ENCODE measurements at places on chromosomes 1 and 21.

- no peak for DNase-seq
Observed at GRCh38 chr1:108071601-108072000, 106.6 kb upstream of the VAV3 start.

GRCh38 chr1:185017338-185017737, 28.0 kb upstream of the RNF2 start:
- DNase-seq, result no peak

- no peak for DNase-seq
Observed at GRCh38 chr1:95093296-95093695, 20.5 kb upstream of the ALG14 start.

GRCh38 chr1:207248544-207249198, 72.8 kb upstream of the CD55 start:
- no peak for DNase-seq

GRCh38 chr1:84701376-84701775, 11.1 kb upstream of the SSX2IP start:
- DNase-seq, result no peak

GRCh38 chr1:183600136-183600535, 9.9 kb upstream of the NCF2 start:
- DNase-seq, result no peak

- DNase-seq, result no peak
Observed at GRCh38 chr1:107981277-107981676, 16.3 kb upstream of the VAV3 start.

- no peak for DNase-seq
Observed at GRCh38 chr1:194723067-194723466, 1536.7 kb upstream of the B3GALT2 start.

GRCh38 chr1:112501810-112502641, 6.7 kb upstream of the WNT2B start:
- peak; percentile 73 for DNase-seq

- DNase-seq, result no peak
Observed at GRCh38 chr1:215166886-215167285, 84.3 kb downstream of the KCNK2 start.

GRCh38 chr1:217088521-217089284, 365.5 kb upstream of the ESRRG start:
- peak; percentile 24 for DNase-seq

DNA sequence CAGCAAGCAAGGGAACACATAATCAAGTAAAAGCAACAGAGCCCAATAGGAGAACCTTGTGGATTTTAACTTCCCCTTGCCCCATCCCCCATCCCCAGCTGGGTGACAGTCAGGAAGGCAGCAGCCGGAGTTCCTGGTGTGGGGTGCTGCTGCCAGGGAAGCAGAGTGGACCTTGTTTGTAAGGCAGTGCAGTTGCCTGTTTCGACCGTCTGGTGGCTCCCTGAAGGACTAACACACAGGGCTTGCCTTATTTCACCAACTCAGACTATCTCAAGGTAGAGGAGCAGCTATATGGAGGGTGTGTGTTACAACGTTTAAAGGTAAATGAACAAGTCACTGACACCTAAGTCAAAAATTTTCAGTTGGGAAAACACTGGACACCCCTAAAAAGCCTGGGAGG, 6.6 kb downstream of the KRTAP10-8 start:
- no peak for DNase-seq

DNA sequence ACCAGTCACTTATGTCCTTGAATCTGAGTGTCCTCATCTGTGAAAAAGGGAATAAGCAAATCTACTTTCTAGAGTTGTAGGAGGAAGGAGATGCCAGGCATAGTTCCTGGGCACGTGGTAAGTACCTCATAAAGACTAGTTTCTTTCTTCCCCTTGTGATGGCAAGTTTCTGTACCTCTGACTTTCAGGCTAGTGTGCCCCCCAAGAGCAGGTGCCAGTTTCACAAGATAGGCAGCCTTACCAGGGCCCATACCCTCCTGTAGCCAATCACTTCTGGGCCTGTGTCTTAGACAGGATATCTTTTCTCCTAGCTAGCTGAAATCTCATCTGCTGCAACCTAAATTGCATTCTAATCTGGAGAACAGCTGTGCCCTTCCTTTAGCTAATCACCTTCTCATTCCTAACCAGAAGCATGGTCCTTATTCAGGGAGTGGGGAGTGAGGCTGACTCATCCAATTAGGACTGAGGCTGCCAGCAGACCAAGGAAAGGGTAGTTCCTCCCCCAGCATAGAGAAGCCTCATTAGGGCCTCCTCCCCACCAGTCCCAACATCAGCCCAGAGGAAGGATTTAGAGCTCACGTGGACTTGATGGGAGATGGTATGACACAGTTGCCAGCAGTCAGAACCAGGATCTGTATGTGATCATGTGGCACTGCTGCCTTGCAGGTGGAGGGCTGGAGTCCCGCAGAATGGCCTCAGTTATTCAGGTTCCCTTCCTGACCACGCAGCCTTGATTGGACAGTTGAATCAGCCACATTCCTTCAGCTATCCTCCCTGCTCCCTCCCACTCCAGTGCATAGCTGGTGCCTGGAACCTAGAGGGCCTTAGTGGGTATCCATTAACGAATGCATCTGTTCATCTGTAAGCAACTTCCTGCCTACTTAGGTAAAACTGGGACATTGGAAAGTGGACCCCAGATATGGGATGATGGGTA, 7.9 kb downstream of the KLHDC8A start:
- no peak for DNase-seq

DNA sequence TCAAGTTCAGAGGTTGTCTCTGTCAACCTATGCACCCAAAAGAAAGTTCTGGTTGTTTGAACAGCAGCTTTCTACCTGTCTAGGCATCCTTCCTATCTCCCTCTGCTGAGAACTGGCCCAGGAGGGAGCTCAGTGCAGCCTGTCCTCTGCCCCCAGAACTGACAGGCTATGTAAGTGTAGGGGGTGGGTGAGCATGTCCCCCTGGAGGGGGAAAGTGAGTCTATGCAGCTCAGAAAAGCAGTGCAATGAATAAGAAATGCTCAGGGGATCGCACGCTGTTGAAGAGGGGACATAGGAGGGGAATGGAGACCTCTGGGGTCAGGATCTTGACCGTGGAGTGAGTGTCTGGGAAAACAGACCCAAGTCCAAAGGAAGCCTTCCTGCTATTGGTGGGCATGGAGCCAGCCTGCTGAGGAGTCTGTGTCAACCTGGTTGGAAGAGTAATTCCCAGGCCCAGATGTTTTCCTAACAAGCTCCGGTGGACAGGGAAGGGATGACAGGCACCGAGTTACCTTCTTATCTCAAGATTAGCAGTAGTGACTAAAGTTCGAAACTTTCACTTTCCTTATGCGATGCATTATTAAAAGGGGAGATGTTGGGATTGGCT, 26.1 kb upstream of the FHAD1 start:
- no peak for DNase-seq

GRCh38 chr1:59565611-59566410, 248.9 kb upstream of the HOOK1 start:
- no peak for DNase-seq

- no peak for DNase-seq
Observed at GRCh38 chr1:222940095-222940494, 125.3 kb downstream of the DISP1 start.

DNA sequence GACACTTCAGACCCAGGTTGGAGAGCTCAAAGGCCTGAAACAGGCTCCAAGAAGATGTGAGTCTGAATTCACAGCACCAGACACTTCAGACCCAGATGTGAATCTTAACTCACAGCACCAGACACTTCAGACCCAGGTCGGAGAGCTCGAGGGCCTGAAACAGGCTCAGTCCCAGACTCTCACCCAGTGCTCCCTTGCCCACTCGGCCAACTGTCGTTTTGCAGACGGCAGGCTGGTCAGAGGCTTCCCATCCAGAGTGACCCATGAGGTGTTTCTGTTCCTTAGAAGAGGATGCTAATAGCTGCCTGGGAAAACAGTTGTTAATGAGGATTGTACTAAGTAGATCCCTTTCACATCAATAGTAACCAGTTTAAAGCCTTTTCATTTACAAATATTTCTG, 88.4 kb downstream of the ADARB1 start:
- no peak for DNase-seq

GRCh38 chr1:114032271-114033215, 53.3 kb downstream of the OLFML3 start:
- DNase-seq, result no peak

DNA sequence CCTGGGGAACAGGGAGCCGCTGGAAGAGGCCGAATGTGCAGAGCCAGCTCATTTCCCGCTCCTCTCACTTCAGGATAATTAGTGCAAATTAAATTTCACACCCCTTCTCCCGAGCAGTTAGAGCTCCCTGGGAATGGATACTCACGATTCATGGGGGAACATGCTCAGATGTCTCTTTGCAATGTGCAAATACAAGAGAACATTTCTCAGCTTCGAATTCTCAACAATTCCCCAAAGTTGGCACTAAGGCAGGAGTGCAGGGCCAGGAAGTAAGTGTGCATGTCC, 54.9 kb downstream of the CAMK2N1 start:
- DNase-seq, result no peak

- no peak for DNase-seq
Observed at GRCh38 chr21:39048064-39048463, 135.2 kb downstream of the PSMG1 start.

- DNase-seq, result no peak
Observed at GRCh38 chr1:113692824-113693431, 66.4 kb downstream of the PHTF1 start.

DNA sequence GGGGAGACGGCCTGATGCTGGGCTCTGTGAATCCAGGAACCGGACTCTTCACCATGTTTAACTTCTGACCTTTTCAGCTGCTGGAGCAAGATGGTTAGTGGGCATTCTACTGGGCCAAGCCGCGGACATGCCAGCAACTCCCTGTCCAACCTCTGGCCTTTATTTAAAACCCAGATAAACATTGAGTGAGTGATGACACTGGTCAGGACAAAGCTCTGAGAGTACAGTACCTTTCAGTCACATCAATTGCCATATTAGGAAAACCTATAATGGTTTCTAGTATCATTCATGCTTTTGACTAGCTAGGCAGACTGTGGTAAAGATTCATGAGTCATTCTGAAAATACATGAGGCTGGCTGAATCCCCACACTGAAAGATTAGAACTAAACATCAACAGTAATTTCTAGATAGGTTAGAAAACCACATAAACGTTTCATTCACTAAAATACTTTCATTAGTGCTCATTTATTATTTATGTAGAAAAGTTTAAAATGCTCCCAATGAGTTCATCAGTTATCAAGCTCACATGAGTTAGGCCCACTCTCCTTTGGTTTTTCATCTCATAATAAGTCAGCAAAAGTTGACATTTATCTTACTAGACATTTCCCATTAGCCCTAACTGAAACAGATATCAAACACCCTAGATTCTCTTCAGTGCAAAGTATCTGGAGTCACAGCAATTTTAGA, 7.1 kb upstream of the ACTA1 start:
- DNase-seq, result no peak

- DNase-seq, result peak; percentile 18
Observed at GRCh38 chr1:53025034-53025768, 36.8 kb upstream of the PODN start.

- DNase-seq, result no peak
Observed at GRCh38 chr1:31488528-31488927, 75.5 kb downstream of the SERINC2 start.

DNA sequence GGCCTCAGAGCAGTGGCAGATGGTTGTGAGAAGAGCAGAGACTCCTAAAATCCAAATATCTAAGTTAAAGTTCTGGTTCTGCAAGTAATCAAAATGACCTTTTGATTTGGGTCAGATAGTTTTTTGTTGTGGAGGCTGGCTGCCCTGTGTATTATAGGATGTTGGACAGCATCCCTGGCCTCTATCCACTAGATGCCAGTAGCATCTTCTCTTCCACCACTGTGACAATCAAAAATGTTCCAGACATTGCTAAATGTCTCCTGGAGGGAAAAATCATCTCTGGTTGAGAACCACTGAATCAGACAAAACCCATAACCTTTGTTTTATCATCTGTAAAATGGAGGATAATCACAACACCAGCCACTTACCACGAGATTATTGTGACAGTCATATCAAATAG, 5.9 kb upstream of the DPT start:
- peak; percentile 30 for DNase-seq

- DNase-seq, result no peak
Observed at GRCh38 chr1:99820546-99820945, 29.6 kb upstream of the AGL start.

DNA sequence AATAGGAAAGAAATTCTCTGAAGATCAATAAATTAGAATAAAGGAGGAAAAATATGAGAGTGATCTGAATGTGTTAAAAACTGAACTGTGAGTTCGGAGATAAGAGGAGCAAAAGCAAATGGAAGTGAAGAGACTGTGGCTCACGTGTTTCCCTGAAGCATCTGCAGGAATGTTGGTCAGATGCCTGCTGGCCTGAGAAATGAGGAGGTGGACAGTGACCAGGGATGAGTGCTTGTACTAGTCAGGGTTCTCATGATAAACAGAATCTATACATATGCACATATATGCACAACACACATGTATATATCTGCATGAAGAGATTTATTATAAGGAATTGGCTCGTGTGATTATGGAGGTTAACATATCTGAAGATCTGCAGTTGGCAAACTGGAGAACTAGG, 103.4 kb upstream of the TIAM1 start:
- DNase-seq, result no peak

GRCh38 chr1:220873087-220873486, 6.2 kb upstream of the HLX start:
- no peak for DNase-seq

DNA sequence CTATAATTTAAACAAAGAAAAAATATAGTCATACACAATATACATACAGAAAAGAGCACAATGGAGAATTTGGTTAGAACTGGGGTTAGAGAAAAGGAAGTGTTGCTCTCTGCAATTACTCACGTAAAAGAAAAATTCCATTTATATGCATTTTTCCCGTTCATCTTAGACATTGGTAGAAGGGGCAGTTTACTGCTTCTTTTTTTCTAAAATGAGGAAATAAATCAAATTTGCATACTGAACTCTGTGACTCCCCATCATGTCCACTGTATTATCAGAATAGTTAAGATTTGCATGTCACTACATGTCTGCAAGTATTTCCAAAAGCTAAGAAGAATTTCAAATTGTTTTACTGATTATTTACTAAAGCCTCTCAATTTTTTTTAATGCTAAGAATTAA, 44.1 kb upstream of the C1orf105 start:
- DNase-seq, result no peak

DNA sequence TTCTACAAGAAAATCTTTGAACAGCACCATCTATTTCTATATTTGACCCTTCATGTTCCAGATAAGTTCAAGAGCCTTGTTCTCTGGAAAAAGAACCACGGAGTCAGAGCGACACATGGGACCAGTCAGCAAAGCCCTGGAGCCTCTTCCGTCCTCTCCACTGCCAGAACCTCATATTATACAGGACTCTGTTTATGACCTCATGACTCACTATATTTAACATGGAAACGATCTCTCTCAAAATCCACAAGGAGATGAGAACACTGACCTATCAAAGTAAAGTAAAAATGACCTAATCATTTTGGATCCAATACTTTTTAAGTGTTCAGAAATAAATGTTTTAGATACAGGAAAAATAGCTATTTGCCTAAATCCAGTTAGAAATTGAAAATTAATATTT, 124.6 kb upstream of the KRTAP19-8 start:
- no peak for DNase-seq
